ENCODE measurements at places on chromosomes 3 and 15.

GRCh38 chr3:193701953-193702635 lies 109.1 kb downstream of the OPA1 start:
- DNase-seq = no peak

- no peak for DNase-seq
Measured at GRCh38 chr3:30522476-30522875, 83.9 kb upstream of the TGFBR2 start.

GRCh38 chr3:3302964-3303363 lies 123.5 kb upstream of the CRBN start:
- DNase-seq = no peak

GRCh38 chr15:64617727-64618126 lies 157.3 kb downstream of the ZNF609 start:
- no peak for DNase-seq

All from stimulated activated CD4-positive, alpha-beta T cell treated with anti-CD3 and anti-CD28 coated beads, Interleukin-1b, Interleukin-23, amount 100 ng/mL, for 4 hours (primary cell).